Stimulated activated CD8-positive, alpha-beta memory T cell treated with anti-CD3 and anti-CD28 coated beads, Interleukin-4, amount 100 ng/mL, for 4 hours (primary cell): ENCODE measurements at places on chromosomes 3 and 15.

DNA sequence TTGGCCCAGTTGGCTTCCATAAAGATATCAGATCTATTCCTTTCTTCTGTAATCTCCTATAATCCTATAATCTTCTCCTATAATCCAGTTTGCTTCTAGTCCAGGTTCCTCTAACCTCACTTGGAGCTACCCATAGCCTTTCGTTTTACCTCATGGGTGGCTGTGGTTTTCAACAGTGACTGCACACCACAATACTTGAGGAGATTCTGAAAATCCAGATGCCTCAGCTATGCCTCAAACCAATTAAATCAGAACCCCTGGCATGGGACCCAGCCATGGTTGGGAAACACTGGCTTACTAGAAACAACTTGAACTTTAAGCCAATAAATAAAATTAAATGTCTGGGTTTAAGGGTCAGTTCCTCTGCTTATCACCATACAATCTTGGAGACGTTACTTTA is 86.1 kb upstream of the NTRK3 start:
- no peak for DNase-seq

GRCh38 chr15:29054171-29055045 is 168.6 kb downstream of the APBA2 start:
- DNase-seq: no peak

- DNase-seq: no peak
These were observed 9.4 kb upstream of the SMCO1 start for GRCh38 chr3:196524527-196524926.

- no peak for DNase-seq
These were observed 723.8 kb downstream of the MECOM start for GRCh38 chr3:168939651-168940238.

DNA sequence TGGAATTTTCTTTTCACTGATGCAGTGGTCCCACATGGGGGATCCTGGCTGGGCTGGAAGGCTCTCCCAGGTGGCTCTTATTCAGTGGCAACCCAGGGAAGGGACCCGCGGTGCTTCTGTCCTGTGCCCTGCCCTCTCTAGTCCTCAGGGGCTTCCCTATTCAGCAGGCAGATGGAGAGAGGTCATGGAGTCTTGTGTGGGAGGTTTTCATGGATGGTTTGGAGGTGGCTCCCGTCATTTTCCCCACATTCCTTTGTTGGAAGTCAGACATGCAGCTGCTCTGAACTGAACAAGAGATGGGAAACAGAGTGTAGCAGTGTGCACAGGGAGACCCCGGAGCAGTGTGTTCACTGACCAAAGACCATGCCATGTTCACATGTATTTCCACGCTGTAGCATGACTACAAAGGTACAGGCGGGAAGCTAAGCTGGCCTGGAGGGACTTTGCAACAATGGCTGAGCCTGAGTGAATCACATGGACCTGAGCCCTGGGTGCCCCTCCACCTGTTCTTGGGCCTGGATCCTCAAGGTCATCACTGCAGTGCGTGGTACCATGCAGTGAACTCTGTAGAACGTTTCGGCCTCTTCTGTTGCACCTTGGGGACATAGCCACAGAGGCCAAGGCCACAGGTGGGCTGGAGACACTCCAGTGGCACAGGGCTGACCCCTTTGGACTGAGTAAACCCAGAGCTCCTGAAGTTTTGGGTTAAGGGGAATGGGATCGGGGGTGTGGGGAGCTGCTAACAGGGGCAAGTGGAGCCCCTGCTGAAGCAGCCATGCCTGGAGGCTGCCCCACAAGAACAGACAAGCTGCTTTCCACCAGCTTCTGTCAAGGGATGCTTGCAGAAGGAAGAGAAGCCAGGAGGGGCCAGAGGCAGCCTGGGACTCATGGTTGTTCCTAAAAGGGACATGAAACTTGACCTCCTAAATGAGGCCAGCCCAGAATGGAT is 123.0 kb downstream of the ASB7 start:
- DNase-seq: no peak

DNA sequence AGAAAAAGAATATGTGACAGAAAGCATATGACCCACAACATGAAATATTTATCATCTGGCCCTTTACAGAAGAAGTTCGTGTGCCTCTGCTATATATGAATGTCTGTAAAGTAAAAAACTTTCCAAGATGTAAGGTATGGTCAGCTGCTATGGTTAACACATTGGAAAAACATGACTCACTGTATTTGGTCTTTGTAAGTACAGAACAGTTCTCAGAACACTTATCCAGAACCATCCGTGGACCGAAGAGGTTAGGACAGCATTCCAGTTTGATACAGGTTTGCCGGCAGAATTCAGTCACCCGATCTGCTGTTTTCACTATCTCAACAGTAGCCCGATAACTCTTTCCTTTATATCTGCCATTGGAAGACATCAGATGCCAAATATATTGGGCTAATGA is 13.5 kb upstream of the STIMATE start:
- DNase-seq: no peak

DNA sequence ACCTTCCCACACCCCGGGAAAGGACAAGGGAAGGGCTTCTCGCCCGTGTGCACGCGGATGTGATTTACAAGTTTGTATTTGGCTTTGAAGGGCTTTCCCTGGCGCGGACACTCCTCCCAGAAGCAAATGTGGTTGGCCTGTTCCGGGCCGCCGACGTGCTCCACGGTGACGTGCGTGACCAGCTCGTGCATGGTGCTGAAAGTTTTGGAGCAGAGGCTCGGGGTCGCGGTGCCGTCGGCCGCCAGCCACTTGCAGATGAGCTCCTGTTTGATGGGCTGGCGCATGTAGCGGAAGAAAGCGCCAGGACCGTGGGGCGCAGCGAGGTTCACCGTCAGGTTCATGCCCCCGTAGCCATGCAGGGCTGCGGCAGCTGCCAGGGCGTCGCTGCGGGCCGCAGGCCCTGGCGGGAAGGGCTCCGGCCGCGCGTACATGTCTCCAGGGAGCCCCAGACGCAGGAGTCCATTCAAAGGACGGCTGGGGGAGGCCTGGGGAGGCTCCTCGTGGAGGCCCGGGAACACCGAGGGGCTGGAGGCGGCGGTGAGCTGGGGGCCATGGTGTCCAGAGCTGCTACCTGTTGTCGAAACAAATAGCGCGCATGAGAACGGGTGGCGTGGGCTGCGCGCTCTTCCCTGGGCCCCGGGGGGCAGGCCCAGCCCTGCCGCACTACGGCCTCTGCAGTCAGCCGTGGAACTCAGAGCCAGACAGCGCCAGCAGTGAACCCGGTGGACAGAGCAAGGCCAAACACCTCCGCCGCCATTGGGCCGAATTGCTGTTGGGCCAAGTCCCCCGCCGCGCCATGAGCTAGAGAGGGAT is 10.2 kb downstream of the ZIC4 start:
- DNase-seq: no peak

DNA sequence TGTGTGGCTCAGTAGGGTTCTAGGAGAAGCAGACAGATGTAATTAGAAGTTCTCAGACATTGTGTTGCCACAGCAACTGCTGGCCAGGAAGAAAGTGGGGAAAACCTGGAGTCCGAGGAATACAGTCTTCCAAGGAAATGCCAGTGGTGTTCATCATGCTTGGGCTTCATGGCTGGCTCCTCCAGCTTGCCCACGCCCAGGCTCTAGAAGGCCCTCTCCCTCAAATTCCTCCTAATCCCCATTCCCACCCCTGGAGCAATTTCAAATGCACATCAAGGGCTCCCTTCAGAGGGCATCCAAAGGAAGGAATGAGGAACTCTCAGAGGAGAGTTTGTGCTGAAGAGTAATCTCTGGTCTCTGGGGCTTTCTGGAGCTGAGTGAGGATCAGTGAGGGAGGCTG is 21.9 kb downstream of the FSTL1 start:
- no peak for DNase-seq

GRCh38 chr15:66751579-66751978 is 49.5 kb downstream of the SMAD6 start:
- DNase-seq: no peak

DNA sequence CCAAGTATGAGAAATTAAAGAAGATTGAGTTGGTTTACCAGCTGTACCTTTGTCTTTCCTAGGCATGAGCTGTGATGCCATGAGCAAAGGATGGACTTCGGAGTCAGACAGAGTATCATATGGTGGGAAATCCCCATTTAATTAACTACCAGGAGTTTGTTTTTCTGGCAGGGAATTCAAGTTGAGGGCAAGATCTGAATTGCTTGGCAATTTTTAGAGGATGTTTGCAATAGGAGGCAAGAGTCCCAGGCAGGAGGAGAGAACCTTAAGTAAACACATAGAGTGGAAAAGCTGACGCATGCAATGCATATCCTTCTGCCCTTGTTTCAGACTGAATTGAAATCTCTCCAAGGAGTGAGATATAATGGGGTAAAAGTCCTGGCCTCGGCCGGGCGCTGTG is 569.7 kb upstream of the MDFIC2 start:
- DNase-seq: no peak

DNA sequence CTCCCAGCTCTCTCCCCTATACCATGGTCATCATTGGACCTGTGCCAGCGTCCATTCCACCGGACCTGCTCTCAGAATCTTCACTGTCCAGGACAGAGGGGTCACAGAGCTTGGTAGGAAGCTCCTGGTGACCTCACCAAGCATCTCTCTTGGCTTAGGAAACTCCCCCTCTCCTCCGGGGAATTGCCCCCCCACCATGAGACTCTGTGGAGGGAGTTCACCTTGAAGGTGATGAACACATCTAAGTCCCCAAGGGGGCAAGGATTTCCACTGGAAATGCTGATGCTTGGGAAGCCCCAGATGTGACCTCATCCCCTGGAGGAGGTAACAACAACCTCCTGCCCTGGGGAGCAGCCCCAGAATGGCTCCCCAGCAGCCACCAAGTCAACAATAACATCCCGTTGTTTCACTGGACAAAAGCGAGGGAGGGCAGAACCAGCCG is 3.2 kb downstream of the SEMA7A start:
- no peak for DNase-seq

DNA sequence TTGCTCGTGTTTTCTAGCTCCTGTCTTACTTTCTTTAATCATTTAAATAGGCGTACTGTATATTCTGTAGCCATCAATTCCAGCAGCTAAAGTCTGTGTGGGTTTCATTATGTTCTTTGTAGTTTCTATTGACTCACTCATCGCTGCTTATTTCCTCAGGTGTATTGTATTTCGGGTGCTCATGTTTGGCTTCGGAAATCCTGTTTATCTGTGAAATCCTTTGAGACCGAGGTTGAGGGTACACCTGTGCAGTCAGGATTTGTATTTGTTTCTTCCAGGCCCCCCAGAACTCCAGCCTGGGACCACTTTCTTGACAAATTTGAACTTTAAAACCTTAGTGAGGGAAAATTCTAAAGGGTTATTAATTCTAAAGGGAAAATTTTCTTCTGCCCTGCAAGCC is 2.0 kb upstream of the PAK2 start:
- no peak for DNase-seq

- DNase-seq: no peak
These were observed 7.0 kb downstream of the EBLN2 start for GRCh38 chr3:73068419-73068818.

- no peak for DNase-seq
These were observed 365.8 kb downstream of the FOXP1 start for GRCh38 chr3:71217640-71218222.

DNA sequence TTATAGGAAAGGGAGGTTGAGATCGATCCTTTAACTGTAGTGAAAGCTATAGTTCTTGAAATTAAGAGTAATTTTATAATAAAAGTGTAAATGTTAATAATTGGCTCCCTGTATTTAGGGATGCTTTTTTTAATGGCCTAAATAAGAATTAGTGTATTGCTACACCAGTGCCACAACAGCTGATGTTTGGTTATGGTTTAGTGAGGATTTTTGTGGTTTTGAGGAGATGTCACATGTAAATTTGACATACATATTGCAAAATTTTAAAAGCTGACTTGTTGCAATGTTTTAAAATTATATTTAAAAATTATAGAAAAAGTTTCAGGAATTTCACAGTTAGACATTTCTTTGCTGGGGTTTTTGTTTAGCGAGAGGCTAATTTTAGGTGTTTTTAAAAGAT is 3.9 kb downstream of the TSC22D2 start:
- no peak for DNase-seq

GRCh38 chr3:44525060-44525459 is 29.9 kb upstream of the ZKSCAN7 start:
- no peak for DNase-seq

- no peak for DNase-seq
These were observed 709.6 kb upstream of the CFAP20DC start for GRCh38 chr3:59759298-59760031.

DNA sequence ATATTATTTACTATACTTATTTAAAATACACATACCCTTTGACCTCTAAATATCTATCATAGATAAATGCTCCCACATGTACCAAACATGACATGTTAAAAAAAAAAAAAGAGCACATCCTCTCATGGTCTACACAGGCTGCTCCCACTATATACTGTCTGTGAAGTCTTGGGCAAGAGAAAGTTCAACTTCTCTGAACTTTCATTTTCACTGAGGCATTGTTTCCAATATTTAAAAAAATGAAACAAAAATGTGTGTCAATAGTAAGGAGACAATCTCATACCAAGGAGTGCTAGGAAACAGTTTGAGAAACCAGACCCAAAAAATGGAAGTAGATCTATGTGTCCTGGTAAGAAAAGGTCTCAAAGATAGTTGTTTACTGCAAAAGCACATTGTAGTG is 29.3 kb downstream of the SLC4A7 start:
- no peak for DNase-seq

- no peak for DNase-seq
These were observed 20.6 kb downstream of the COL8A1 start for GRCh38 chr3:99659032-99659431.

DNA sequence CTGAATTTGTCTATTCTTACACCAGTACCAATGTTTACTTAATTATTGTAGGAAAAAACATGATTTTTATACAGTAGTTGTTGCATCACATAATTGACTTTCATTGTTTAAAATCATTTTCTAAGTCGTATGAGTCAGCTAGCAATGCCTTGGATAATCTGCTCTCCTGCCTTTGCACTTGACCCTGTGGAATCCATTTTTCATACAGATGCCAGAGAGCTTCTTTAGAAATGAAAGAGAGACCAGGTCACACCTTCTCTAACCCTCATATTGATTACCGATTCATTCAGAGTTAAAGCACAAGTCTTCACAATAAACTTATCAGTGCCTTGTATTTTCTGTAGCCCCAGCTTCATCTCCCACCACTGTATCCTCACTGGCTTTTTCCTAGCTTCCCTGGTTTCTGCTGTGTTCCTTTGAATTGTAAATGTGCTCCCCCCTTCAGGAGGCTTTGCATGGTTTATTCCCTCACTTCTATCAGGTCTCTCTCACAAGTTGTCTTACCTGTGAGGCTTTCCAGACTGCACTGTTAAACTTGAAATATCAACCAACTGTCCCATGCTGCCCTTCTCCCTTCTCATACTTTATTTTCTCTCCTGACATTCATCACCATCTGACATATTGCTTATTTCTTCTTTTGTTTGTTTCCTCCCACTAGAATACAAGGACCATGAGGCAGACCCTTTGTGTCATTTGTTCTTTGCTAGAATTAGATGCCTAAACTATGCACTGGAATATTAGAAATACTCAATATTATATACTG is 662.0 kb upstream of the GBE1 start:
- DNase-seq: no peak

DNA sequence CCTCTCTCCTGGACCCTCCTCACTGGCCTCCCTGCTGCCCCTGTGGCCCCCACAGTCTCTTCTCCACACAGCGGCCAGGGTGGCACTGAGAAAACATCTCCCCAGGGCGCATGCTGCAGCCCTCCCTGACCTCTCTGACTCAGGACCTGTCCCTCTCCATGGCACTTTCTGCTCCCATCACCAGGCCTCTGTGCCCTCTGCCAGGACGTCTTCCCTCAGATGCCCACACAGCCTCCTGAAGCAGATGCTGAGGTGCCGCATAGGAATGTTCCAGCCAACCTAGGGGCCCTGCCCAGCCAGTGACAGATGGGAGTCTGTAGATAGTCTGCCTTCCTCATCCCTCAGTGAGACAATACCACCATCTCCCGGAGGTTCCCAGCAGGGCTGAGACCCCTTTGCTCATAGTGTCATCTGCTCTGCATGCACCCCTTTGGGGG is 8.7 kb downstream of the MYL3 start:
- no peak for DNase-seq

GRCh38 chr3:149120051-149120972 is 9.1 kb upstream of the HPS3 start:
- DNase-seq: no peak
